Foreskin fibroblast (primary cell): ENCODE measurements at places on chromosomes 7 and 10.
A peak's percentile ranks its signal among the peaks of the same experiment; 100 is the strongest.

DNA sequence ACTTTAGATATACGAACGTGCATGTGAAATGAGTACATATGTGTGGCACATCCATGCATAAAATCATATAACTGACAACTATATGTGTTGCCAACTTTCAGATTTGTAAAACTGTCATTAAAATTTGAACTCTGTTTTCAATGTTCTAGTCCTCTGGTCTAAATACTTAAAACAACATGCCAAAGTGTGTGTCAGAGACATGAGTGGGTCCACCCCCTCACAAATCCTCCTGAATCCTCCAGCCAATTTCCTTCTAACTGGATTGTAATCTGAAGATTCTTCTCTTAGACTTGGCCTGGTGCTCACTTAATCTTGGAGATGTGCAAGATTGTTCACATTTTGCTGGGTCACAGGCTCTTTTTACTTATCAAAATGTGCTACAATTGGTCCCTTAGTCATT, 184.1 kb downstream of the RELN start:
- DNase-seq: no peak

GRCh38 chr7:129781928-129782817, 170.6 kb downstream of the UBE2H start:
- DNase-seq: peak; percentile 41

DNA sequence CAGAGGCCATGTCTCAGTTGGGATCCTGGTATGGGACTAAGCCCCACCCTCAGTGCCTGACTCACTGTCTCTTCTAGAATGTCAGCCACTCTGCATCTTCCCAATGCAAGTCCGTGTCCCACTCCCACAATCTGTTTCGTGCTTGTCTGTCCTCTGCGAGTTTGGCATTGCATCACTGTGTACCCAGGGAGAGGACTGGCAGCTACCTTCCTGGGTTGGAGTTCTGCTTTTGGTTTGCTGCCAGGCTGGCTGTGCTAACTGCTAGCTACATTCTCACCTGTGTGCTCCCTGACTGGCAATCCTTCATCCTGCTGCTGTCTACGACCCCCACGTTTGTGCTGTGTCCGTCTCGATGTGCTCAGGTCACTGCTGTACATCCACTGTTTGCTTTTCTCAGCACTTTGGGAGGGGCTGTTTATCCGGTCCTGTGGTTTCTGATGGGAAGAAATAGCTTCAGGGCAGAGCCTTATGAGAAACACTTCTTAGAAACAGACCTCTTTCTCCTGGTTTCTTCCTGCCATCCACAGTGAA, 56.0 kb upstream of the GLI3 start:
- no peak for DNase-seq

- DNase-seq: no peak
Measured at GRCh38 chr7:137519947-137520346, 176.4 kb upstream of the PTN start.

DNA sequence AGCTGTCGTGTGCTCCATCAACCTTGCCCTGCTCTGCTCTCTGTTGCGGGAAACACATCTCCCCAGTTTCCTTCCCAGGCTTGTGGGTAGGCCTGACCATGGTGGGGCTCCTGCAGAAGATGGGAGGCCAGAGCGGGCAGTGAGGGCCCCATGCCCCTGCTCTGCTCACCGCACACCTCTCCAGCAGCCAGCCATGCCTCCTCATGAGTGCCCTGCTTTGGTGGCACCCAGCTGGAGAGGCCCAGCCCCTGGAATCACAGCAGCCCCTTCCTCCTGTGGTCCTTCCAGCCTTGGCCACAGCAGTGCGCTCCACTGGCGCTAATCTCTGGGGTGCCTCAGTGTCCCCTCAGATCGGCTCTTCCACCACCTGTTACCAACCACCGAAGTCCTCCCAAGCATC, 4.2 kb upstream of the OPN4 start:
- no peak for DNase-seq

DNA sequence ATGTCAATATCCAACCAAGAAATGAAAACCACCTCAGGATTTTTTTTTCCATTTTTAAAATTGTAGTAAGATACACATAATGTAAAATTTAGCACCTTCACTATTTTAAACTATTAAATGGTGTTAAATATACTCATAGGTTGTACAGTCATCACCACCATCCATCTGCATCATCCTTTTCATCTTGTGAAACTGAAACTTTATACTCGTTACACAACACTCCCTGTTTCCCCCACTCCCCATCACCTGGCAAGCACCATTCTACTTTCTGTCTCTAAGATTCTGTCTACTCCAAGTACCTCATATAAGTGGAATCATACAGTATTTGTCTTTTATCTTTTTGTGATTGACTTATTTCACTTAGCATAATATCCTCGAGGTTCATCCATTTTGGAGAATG, 335.2 kb upstream of the NPSR1 start:
- no peak for DNase-seq

DNA sequence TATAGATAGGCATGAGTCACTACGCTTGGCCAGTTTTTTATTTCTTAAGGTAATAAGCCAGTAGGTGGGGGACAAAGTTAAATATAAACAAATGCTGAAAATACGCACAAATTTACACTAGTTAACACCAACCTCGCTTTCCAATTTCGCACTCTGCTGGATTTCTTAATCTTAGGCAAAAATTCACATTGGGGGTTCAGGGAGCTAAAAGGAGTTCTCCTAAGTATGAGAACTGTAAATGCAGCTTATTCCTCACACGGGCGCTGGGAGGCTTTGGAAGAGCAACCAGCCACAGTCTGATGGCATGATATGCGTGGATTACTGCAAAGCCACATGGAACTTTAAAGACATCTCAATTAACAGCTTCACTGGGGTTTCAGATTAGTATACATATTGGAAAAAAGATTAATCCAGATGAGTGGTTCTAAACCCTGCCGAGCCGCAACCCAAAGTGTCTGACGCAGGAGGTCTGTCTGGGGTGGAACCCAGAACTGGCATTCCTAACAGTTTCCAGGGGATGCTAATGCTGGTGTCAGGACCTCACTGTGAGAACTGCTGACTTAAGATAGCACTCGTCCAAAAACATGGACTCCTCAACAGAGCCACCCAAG, 16.2 kb downstream of the TNS3 start:
- DNase-seq: no peak

- peak; percentile 64 for DNase-seq
Measured at GRCh38 chr7:101542527-101543241, 86.4 kb downstream of the MYL10 start.

DNA sequence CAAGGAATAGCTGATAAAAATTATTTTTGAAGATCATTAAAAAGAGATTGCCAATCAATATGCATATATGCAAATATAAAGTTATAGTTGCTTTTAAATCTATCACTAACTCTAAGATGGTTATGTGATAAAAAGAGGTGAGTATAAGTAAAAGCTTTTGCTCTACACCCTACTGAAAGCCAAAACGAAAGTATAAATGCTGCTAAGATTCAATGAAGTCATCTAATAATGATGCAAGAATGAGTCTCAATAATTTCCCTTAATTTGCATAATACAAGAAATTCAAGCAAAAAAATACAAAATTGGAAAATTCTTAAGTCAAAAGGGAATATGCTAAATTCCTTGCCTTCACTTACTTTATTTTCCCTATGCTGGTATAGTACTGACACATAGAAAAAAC, 75.2 kb downstream of the WAPL start:
- DNase-seq: no peak

DNA sequence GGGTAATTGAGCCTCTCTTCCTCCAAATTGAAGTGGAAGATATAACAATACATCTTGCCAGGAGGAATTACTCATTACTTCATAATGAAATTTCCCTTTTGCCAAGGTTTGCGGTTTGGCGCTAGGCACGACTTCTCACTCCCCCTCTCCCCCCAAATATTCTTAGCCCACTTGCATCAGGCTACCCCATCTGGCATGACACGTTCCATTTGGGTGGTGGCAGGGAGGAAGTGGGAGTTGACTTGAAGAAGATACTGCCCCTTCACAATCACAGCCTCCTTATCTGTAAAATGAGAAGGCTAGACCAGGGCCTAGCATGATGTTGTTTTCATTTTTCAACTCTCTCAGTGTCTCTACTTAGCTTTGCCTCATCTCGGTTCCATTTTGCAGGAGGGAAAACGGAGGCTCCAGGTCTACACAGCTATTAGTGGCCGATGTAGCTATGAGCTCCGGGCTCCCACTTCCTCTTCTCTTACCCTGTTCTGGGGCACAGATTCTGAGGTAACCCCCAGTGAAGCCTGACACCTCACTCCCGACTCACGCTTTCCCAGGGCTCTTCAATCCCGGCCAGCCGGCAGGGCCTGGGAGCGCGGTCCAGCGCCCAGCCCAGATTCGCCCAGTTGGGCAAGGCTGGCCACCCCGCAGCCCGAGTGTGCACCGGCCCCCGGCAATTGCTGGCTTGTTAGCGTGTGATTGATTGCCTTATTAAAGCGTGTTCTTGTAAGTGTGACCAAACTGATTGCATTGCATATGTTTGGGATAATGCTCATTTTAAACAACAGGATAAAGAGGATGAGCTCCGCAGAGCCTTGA, 6.5 kb downstream of the EVX1 start:
- DNase-seq: no peak

DNA sequence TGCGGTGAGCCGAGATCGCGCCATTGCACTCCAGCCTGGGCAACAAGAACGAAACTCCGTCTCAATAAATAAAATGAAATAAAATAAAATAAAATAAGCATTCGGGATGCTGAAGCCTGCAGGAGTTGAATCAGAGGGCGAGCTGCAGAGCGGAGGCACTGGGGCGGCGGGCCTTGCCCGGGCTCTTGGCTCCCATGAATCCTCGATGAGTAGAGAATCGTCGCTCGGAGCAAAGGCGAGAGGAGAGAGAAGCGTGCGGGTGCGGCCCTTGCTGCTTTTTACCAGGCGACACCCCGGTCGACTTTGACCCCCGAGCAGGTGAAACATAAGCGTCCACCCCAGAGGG, 168.3 kb downstream of the UBE2H start:
- DNase-seq: no peak

- no peak for DNase-seq
Measured at GRCh38 chr10:77138541-77138940, 499.1 kb downstream of the KCNMA1 start.

- DNase-seq: no peak
Measured at GRCh38 chr10:99394761-99395386, 35.5 kb downstream of the GOT1 start.

GRCh38 chr10:100496567-100496966, 23.1 kb downstream of the SEC31B start:
- DNase-seq: no peak

DNA sequence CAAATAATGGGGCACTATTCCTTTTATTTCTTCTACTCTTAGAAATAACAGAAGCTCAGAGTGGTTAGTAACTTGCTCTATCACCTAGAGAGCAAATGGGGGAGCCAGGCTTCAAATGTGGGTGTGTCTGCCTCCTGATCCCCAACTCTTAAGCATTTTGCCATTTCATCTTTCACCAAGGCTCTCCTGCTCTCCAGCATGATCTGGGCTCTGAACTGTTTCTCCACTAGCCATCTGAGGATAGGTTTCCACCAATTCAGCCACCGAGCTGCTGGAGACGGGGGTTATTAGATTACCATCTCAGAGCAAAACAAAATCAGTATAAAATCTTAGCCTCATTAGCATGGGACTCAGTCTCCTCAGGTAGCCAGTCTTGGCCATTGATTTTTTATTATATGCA, 20.2 kb upstream of the VAX1 start:
- DNase-seq: no peak

GRCh38 chr10:103842605-103843004, 12.8 kb downstream of the SH3PXD2A start:
- DNase-seq: no peak

DNA sequence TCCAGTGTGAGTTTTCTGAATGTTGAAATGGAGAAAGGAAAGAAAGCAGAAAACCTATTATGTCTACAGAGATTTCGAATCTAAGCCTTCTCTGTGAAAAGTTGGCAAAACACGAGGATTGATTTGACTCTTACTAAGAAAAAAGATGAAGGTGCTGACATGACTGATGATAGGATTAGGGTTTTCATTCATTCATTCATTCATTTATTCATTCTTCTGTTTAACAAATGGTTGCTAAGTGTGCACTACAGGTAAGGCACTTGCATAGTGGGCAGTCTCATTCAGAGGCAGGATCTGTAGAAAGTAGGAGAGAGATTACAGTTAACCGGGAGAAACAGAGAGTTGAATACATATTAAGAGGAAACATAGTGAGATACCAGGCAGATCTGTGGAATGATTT, 137.1 kb downstream of the ZNF365 start:
- DNase-seq: no peak

- peak; percentile 4 for DNase-seq
Measured at GRCh38 chr10:50275650-50276235, 24.4 kb upstream of the ASAH2 start.

DNA sequence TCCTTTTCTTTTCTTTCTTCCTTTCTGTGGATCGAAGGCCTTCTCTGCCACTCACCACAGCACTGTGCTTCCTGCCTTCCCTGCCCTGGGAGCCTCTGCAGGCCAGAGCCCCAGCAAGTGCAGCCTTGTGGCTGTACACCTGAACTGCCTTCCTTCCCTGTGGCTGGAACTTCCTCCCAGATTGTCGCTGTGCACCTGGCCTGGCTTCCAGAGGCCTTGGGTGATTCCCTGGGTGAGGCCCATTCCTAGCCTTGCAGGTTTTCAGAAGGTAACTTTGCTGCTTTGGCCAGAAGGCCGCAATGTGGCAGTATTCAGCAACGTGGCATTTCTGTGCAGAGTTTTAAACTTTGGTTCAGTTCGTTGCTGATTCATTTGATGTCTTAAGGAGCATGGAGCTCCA, 50.1 kb upstream of the RASGEF1A start:
- no peak for DNase-seq

DNA sequence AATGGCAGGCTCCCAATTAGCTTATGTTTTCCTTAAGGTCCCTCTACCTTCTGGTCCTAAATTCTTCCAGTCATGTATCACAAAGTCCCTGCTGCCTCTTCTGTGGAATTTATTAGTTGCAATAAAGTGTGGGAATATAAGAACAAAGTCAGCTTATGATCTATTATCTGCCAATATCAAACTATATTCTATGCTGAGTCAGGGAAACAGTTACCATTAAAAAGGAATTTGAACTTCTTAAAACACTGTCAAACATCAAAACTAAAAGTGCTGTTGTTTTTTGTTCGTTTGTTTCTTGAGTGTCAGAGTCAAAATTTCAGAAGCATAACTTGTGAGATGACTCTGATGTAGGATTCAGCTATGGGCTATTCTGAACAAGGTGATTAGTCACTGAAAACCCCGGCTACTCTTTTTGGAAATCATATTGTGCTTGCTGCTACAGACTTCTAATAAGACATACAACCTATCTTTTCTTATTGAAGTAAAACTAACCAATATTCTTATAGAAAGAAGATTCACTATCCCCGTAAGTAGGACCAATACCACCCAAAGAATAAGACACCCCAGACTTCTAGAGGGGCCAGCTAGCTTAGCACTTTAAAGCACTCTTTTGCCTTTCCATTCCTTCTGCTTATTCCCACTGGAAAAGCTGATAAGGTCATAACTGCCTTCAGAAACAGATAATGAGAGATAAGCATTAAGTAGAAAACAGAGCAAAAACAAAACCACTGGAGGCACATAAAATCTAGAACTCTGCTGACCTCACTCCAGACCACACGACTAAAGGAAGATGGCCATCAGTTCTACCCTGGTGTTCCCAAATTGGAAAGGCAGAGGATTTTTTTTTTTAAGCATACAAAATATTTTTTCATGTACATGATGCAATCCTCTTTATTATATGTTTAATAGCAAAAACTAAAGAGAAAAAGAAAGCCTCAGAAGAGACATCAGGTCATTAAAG, 370.6 kb downstream of the PARD3 start:
- DNase-seq: no peak

GRCh38 chr7:105849122-105849855, 27.1 kb downstream of the ATXN7L1 start:
- DNase-seq: no peak
